ENCODE measurements at places on chromosomes 7 and 10.

DNA sequence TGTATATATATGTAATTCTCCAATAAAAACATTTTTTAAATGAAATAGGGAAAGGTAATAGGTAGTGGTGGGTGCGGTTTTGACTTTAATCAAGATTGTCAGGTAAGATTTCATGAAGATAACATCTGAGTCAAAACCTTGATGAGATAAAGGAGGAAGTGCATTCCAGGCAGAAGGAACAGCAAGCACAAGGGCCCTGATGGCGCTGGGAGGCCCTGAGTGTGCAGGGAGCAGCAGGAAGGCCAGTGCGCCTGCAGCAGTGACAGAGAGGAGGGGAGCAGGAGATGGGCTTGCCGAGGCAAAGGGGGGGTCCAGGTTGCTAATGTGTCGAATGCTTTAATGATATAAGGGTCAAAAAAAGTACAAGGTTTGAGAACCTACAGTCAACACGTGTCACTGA, 69.8 kb downstream of the GNA12 start:
- no peak for DNase-seq

DNA sequence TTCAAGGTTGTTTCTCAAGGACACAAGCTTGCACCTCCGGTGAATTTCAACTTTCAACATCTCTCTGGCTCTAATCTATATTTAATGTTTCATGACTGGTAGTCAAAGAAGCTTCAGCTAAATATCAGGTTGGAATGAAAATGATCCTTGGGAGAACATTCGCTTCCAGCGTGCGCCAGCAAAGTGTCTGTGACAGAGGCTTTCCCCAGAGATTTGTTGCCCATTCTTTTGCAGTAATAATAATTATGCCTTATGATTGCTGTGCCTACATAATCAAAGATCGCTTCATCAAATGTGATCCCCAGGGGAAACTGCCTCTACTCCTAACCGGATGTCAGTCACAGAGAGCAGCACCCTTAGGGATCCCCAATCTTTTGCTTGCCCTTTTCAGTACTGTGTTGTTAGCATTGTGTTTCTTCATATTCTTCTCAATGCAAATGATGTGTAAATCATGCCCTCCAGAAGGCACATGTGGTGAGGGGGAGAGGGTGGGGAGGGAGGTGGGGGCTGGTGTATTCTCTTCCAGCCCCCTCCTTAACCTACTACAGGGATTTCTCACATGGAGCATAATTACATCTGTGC, 30.5 kb downstream of the FZD1 start:
- no peak for DNase-seq

GRCh38 chr7:105853931-105854419, 22.4 kb downstream of the ATXN7L1 start:
- no peak for DNase-seq

DNA sequence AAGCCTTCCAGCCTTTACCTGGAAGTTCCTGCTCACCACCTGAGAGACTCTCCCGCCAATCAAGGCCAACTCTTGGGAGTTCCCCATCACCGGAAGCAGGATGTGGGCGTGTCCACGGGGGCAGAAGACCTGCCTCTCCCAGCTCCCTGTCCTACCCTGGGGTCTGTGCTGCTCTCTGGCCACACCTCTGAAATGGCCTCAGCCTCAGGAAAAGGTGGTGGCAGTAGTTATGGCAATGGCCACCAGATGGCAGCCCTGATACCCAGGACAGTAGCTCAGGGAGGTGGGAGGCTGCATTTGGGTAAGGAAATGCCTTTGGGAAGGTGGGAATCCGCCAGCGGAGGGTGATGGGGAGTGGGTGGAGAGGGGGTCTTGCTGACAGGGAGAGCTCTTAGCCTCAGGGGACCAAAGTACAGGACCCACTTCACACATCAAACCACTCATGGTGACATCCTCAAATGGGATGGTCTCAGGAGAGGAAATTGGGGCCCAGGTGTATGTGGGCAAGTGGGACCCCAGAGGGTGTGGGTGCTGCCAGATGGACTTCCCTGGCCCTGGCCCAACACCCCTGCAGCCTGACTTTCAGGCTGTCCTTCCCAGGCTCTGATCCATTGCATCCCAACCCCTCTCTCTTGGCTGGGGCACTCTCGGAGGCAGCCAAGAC, 33.9 kb downstream of the KAZALD1 start:
- peak; percentile 70 for DNase-seq

GRCh38 chr10:128577958-128578750, 451.9 kb upstream of the MKI67 start:
- no peak for DNase-seq

DNA sequence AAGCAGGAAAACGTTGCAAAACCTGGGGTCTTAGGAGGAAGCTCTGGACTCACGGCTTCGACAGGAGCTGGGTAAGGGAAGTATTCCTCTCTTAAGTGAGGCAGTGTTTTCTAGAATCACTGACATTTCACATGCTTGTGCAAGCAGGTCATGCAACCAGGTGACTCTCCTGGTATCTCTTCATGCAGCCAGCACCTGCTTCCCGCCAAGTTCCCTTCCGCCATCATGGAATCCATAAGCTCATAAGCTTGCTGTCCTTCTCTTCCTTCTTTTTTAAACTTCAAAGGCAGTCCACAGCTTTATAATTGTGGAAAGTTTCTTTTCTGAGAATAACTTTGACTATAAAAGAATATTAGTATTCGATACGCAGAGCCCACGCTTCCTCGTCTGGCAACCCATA, 256.1 kb downstream of the TCERG1L start:
- no peak for DNase-seq

DNA sequence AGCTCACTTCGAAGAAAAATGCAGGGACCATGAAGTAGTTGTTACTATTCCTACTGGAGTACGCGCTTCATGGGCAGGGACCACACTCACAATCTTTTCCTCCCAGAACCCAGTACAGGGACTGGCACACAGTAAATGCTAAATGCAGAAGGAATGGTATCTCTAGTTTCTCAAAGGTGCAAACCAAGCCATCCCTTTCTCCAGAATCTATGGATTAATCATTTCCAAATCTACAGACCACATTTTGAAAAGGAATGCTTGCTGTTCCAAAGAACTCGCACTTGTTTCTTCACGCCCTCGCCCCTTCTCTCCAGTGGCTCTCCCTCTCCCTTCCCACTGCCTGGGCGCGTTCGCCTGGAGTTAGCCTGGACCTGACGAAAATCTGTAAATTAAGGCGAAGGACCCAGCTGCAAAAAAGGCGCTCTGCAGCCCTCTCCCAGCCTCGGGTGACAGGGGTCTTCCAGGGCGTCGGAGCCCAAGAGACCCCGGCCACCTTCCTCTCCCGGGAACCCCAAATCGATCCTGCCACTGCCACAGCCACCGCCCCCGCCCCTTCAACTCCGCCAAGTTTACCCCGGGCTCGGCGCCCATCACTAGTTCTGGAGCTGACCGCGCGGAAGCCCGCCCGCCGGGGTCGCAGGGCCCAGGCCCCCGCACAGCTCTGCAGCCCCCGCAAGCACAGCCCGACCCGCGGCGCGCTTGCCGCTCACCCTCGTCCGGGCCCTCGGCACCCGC, 527 bp downstream of the PDIA4 start:
- DNase-seq: no peak

GRCh38 chr10:86070278-86070677, 296.3 kb downstream of the GRID1 start:
- DNase-seq: no peak

GRCh38 chr10:98967601-98968000, 268.1 kb downstream of the HPSE2 start:
- no peak for DNase-seq

GRCh38 chr7:30148951-30149459, 14.2 kb downstream of the MTURN start:
- DNase-seq: no peak

DNA sequence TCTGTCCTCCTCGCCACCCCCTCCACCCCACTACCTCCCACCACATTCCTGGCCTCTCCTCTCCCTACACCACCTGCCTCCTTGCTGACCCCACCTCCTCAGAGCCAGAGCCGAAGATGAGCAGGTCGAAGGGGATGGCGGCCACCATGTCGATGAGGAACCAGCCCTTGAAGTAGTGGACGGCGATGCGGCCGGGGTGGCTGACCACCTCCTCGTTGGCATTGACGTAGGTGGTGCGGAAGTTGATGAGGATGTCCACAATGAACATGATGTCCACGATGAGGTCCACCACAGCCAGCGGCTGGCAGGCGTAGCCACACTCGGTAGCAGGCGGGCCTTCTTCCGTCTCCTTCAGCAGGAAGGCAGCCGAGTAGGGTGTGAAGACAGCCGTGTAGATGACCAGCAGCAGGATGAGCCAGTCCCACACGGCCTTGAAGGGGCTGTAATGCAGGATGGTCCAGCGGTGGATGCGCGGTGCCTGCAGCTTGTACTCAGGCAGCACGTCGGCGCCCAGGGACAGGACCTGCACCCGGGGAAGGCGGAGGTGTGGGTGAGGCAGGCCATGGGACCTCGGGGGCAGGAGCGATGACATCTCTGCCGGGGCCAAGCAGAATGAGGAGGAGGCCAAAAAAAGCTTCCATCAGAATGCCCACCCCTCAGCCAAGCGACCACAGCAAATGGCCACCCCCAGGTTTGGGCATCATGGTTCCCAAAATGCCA, 25.6 kb downstream of the KCNH2 start:
- no peak for DNase-seq

DNA sequence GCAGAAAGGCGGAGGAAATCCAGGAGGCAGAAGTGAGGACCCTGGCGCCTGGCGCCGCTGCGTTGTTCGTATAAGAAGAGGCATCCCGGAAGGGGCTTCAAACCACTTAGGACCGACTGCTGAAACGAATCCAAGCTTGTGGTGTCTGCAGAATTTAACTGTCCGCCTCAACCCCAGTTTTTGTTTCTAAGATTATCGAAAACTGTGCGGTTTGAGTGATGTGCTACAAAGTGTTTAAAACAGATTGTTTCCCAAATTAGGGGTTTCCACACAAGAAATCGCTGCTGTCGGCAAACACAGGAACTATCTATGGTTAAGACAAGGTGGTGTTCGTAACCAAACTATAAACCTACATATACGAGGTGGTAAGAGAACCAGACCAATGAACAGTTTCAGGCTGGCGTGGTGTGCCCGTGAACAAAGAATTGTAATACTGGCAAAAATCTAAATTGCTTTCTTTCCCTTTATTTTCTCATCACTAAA, 835 bp upstream of the DGKI start:
- no peak for DNase-seq

- DNase-seq: no peak
Observed at GRCh38 chr10:130737621-130738020, 573.9 kb downstream of the TCERG1L start.

DNA sequence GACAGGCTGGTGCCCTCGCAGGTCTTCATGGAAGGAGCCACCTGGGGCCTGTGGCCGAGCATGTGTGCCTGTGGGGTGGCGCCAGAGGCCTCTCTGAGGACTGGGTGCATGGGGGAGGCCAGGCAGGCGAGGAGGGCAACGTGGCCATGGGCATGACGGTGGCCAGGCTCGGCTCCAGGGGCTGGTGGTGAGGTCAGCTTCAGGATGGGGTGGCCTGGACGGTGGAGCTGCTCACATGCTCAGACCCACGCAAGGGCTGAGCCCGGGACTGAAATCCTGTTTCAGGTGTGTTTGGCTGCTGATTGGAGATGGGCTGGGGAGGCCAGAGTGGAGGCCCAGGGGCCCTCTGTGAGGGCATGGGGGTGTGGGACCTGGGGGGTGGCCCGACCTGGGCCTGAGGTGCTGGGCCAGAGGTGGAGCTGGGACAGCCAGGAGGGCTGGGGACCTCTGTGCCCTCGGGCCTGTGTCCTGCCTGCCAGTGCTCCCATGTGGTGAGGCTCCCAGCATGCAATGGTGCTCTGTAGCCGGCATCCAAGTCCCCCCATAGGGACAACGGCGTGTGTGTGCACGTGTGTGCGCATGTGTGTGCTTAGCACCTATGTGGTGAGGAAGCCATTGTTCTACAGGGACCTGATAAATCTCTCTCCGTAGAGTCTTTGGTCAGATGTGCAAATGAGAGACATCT, 71.1 kb downstream of the INPP5A start:
- DNase-seq: no peak

- no peak for DNase-seq
Observed at GRCh38 chr7:30224511-30225062, 59.8 kb upstream of the ZNRF2 start.

DNA sequence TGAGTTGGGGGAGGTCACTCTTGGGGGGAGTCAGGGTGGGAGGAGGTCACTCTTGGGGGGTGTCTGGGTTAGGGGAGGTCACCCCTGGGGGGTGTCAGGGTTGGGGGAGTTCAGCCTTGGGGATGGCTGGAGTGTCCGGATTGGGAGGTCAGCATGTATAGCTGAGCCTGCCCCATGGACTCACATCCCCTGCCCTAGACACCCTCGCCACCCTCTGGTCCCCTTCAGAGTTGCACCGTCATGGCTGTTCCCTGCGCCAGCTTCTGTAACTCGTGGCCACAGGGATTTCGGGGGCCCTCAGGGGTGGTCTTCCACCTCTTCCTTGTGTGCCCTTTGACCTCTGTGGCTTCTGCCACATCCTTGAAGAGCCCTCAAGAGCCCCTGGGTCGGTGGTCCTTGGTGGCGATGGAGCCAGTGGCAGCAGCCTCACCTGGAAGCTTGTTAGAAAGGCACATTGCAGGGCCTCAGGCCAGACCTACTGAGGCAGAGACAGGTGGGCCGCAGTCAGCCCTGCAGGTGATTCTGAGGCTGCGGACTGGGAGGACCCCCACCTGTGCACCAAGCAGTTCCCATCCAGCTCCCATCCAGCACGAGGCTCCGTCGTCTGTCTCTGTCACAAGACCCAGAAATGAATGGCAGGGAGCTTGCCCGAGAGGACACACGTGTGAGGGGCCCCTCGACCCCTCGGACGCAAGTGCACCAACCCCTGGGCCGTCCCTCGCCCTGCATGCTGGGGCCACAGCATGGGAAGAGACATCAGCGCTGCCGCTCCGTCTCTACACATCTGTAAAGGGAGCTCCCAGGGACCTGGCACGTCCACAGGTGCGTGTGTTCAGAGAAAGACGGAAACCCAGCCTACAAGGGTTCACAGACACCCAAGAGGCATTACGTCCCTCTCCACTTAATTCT, 44.7 kb upstream of the SUN1 start:
- no peak for DNase-seq

- no peak for DNase-seq
Observed at GRCh38 chr7:111071556-111071955, 19.4 kb upstream of the LRRN3 start.

DNA sequence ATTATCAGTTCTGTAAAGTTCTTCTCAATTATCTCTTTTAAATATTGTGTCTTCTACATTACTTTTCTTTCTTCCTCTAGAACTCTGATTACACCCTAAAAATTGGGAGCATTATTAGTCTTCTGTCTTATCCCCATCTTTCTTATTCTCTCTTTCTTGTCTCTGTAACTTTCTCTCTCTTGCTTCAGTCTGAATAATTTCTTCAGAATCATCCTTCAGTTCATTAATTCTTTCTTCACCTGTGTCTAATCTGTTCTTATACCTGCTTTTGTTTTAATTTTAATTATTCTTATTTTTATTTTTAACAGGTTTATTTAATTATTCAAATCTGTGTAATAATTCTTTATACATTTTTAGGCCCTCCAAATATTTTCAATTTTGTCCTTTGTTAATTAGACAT, 114.3 kb downstream of the GATA3 start:
- no peak for DNase-seq

- no peak for DNase-seq
Observed at GRCh38 chr7:21948364-21948763, 2.7 kb upstream of the CDCA7L start.

- no peak for DNase-seq
Observed at GRCh38 chr7:139421123-139421522, 61.4 kb downstream of the LUC7L2 start.

- DNase-seq: no peak
Observed at GRCh38 chr7:69615685-69616084, 17.4 kb downstream of the AUTS2 start.

GRCh38 chr10:97919012-97919411, 69.4 kb downstream of the GOLGA7B start:
- DNase-seq: no peak

All from HuH-7.5 (cell line).